Activated CD8-positive, alpha-beta memory T cell treated with anti-CD3 and anti-CD28 coated beads for 4 hours (primary cell): ENCODE measurements at places on chromosomes 5 and 9.

GRCh38 chr9:36461323-36461722 is 61.3 kb upstream of the RNF38 start:
- no peak for DNase-seq

GRCh38 chr9:81690251-81690851 is 1.0 kb upstream of the TLE1 start:
- DNase-seq: no peak

GRCh38 chr9:134748591-134748990 is 107.0 kb downstream of the COL5A1 start:
- no peak for DNase-seq

DNA sequence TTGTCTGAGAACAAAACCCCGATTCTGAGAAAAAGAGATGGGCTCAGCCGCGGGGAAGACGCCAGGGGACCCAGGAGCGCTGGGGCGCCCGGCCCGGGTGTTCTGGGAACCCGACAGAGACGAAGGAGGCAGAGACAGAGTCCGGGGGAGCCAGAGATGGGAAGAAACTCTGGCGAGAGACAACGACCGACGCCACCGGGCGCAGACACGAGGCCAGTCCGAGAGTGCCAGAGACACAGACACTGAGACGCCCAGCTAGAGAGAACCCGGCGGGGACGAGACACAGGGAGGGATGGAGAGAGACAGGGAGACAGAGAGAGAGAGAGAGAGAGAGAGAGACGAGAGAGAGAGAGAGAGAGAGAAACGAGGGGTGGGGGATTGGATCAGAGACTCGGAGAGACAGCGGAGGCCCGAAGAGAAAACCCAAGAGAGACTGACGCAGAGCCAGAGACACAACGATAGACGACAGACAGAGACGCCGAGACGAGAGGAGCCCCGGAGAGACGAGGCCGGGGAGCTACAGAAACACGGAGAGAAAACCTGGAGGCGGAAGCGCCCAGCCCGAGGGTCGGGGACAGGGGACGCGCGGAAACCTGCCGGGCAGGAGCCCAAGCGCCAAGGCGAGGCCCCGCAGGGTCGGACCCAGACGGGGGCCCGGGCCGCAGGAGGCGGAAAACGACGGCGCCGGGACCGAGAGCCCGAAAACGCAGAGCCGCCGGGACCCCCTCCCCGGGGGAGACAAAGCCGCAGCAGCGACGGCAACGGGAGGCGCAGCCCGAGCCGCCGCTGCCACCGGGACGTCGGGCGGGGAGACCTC is 3.3 kb downstream of the NR5A1 start:
- DNase-seq: no peak

GRCh38 chr5:83871533-83872395 is 151.1 kb upstream of the HAPLN1 start:
- DNase-seq: no peak

GRCh38 chr9:17900606-17901005 is 321.7 kb downstream of the SH3GL2 start:
- DNase-seq: no peak

DNA sequence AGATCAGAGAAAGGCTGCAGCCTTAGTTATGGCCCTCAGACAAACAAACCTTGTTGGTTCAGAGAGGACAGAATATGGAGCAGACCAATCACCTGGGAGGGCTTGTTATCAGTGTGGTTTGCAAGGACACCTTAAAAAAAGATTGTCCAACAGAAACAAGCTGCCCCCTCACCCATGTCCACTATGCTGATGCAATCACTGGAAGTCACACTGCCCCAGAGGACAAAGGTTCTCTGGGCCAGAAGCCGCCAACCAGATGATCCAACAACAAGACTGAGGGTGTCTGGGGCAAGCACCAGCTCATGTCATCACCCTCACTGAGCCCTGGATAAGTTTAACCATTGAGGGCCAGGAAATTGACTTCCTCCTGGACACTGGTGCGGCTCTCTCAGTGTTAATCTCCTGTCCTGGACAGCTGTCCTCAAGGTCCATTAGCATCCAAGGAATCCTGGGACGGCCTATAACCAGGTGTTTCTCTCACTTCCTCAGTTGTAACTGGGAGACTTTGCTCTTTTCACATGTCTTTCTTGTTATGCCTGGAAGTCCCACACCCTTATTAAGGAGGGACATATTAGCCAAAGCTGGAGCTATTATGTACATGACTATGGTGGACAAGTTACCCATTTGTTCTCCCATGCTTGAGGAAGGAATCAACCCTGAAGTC is 36.9 kb upstream of the TBCA start:
- DNase-seq: no peak

DNA sequence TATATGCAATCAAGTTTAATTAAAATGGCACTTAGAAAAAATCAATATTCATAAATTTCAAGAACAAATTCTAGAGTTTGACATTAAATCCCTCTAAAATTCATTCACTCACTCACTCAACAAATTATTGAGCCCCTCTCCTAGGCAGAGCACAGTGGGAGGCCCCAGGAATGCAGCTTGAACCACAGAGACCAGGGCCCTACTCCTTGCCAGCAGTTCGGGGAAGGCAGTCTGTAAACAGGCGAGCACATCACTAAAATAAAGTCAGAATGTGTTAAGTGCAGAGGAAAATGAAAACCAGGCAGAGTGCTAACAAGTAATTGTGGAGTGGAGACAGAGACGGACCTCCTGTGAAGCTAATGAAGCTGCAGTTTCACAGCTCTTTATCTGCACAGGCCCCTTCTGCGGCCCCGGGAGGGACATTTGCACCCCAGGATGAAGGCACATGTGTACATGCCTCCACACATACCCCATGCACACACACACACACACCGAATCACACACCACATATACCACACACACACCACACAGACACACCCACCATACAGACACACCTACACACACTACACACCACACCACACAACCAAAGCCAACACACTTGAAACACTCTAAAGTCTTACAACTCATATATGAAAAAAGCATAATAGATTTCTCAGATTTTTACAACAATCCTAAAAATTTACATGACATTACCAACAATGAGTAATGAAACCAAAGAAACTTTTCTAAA is 40.5 kb downstream of the BHMT start:
- no peak for DNase-seq

DNA sequence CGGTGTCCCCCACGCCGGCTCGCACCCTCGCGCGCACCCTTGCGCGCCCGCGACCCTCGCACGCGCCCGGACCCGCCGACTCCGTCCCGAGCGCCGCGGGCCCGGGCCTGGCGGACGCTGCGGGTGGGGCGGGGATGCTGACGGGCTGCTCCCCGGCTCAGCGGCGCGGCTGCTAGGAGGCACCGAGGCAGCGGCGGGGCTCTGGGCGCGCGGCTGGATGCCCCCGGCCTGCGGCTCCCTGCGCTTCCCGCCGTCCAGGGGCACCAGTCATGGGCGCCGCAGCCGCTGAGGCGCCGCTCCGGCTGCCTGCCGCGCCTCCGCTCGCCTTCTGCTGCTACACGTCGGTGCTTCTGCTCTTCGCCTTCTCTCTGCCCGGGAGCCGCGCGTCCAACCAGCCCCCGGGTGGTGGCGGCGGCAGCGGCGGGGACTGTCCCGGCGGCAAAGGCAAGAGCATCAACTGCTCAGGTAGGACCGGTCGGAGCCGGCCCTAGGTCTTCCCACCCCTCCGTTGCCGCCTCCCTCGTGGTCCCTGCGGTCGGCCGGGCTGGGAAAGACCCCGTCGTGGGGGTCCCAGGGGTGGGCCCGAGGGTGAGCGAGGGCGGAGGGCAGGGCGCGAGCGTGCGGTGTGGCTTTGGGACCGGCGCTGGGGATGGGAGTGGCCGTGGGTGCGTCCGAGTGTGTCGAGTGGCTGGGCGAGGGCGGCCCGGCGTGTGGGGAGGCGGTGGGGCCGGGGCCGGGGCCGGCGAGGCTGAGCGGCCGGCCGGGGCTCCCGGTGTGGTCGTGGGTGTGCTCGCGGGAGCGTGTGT is 530 bp downstream of the TMEFF1 start:
- DNase-seq: no peak

- DNase-seq: no peak
These were observed 604.5 kb upstream of the KLF4 start for GRCh38 chr9:108093773-108094675.
